ENCODE measurements at places on chromosomes 7 and 10. TPM values are rescaled to one million over a fixed set of nuclear protein-coding genes. Genes with fewer than 3 reads are reported as not detected.

SHH gene
- 1.6 TPM for total RNA-seq

HMX3 gene
- not detected for total RNA-seq

KLF14 gene
- total RNA-seq, result not detected

HMX2 gene
- total RNA-seq, result not detected

WDR86 gene
- 43.2 TPM for total RNA-seq

HABP2 gene
- 1.3 TPM for total RNA-seq

CDHR1 gene
- total RNA-seq, result 39.0 TPM

SEMA4G gene
- 18.0 TPM for total RNA-seq

SEMA3E gene
- 1.6 TPM for total RNA-seq

MMD2 gene
- not detected for total RNA-seq

HOXA10 gene
- 54.5 TPM for total RNA-seq

All from mesangial cell (primary cell).